Fibroblast of gingiva (primary cell): ENCODE measurements at places on chromosomes 11 and 22.
A peak's percentile ranks its signal among the peaks of the same experiment; 100 is the strongest.

DNA sequence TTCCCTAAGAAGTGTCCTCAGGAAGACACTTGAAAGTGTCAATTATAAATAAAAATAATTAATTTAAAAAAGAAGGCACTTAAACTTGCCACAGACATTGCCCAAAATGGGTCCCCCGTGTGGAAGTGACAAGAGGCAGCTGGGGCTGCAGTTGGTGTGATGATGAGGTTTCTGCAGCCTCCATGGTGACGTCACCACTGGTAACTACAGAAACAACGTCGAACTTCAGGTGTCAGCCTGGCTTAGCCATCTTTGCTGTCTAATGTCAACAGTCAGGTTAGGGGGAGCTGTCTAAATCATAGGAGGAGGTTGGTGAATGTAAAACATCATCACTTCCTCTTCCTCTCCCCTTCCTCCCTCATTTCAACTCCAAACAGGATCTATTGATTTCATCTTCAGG, 328.6 kb downstream of the MN1 start:
- DNase-seq, result no peak

- no peak for DNase-seq
These were observed 132.3 kb downstream of the CSNK2A3 start for GRCh38 chr11:11220786-11221185.

DNA sequence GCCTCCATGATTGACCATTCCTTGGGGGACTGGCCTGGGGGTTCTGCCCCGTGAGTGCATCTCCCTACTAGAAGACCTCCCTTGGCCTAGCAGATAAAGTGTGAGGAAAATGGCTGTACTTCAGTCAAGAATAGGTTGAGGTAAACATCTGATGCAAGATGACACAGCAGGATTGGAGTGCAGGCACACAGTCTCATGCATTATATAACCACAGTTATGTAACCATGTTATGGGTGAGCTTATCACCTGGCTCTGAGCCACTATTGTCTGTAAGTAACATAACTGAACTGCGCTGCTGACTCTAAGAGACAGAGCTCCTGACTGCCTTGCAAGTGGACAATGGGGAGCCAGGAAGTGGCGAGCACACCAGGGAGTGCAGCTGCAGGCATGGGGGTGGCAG, 378.7 kb upstream of the ANO5 start:
- DNase-seq, result no peak

DNA sequence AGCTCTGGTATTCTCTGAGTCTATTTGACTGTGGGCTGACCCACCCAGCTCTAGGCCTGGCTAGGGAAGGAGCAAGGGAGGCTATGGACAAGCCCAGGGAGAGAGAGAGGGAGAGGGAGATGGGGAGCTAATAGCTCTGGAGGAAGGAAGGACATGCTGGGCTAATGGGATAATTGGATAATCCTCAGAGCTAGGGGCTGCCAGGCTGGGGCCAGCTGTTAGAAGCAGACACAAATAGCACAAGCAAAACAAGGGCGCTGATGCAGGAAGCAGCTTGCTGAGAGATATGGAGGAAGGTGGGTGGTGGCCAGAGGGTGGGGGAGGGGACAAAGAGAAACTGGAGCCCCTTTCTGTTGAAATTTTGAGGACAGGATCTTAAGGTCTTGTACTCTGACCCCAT, 23.2 kb downstream of the ADORA2A start:
- DNase-seq, result no peak

- no peak for DNase-seq
These were observed 27.9 kb upstream of the FZD4 start for GRCh38 chr11:86983021-86983488.

GRCh38 chr22:50691521-50691920, 18.9 kb downstream of the SHANK3 start:
- DNase-seq, result peak; percentile 33

DNA sequence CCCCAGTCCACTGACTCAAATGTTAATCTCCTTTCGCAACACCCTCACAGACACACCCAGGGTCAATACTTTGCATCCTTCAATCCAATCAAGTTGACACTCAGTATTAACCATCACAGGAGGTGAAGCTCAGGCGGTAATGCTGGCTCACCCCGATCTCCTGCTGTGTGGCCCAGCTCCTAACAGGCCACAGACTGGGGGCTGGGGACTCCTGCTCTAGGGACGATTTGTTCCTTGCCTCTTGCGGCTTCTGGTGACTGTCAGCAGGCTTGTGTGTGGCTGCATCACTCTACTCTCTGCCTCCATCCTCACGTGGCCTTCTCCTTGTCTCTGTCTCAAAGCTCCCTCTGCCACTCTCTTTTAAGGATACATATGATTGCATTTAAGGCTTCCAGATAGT, 45.0 kb downstream of the SPON1 start:
- DNase-seq, result no peak

- DNase-seq, result no peak
These were observed 27.7 kb upstream of the OPCML start for GRCh38 chr11:133559833-133560471.

DNA sequence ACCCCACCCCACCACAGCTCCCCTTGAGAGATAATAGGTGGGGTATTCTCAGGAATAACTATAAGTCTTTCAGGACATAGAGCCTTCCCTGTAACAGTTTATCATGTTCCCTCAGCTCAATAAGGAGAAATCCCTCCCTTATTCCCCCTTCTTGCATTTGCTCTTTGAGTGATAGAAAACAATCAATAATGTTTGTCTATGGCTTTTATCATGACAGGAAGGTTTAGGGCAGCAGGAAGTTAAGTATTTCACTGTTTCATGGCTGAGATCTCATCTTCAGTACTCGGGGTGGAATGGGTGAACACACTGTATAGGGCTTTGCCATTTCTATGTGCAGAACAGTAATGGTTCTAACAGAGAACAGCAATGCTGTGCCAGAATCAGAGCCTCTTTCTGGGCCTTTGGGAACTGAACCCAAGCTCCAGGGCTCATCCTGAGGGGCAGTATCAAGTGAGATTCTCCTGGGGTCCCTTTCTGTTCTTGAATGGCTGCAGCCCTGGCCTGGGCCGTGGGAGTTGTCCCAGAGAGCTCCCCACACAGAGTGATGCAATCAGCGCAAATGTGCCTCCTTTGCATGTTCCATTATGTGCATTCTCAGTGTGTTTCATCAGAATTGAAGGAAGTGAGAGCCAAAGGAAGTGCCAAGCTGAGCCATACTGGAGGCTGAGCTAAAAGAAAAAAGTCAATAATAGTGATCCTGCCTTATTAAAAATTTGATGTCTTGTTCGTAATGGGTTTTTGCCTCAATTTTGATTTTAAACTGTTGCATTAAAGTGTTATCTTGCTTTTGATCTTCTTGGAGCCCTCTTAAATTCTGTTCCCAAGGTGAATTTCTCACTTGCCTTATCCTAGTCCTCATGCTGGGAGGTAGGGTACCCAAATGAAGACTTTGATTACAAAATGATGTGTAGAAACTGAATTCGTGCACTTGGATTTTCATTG, 2.9 kb upstream of the CYP2R1 start:
- DNase-seq, result peak; percentile 66

GRCh38 chr11:94882931-94883330, 90.4 kb downstream of the CWC15 start:
- DNase-seq, result no peak

DNA sequence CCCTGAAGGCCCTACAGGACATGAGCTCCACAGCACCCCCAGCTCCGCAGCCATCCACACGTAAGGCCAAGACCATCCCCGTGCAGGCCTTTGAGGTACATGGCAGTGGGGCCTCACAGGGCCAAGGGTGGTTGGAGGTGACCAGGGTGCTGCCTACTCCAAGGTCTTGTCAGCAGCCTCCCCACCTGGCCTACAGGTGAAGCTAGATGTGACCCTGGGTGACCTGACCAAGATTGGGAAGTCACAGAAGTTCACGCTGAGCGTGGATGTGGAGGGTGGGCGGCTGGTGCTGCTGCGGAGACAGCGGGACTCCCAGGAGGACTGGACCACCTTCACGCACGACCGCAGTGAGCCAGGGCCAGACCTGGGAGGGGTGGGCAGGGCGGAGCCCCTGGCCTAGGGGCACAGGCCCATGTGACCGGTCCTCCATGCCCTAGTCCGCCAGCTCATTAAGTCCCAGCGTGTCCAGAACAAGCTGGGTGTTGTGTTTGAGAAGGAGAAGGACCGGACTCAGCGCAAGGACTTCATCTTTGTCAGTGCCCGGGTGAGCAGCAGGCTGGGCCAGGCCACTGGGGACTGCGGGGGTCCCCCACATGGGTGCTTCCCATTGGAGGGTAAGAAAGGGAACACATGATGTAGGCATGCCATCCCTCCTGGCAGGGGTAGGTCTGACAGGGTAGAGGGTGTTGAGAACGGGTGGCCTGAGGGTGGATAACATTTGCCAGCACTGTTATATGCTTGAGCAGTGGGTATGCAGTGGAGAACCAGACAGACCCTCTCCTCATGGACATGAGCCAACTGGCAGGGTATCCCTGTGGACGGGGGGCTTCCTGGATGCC, 5.6 kb downstream of the INPPL1 start:
- DNase-seq, result no peak

- DNase-seq, result no peak
These were observed 76.0 kb downstream of the TRIM29 start for GRCh38 chr11:120061761-120062560.

- peak; percentile 25 for DNase-seq
These were observed 25.7 kb upstream of the OAF start for GRCh38 chr11:120184946-120185705.

GRCh38 chr11:8386134-8386864, 122.6 kb upstream of the LMO1 start:
- DNase-seq, result no peak

- DNase-seq, result no peak
These were observed at the start of gene PCF11 for GRCh38 chr11:83156996-83157593. TSS of gene PCF11 (plus strand) at chr11:83157131. CDS start at chr11:83157440, 309 bp downstream.

GRCh38 chr22:24161485-24161884, 19.8 kb upstream of the SUSD2 start:
- no peak for DNase-seq

DNA sequence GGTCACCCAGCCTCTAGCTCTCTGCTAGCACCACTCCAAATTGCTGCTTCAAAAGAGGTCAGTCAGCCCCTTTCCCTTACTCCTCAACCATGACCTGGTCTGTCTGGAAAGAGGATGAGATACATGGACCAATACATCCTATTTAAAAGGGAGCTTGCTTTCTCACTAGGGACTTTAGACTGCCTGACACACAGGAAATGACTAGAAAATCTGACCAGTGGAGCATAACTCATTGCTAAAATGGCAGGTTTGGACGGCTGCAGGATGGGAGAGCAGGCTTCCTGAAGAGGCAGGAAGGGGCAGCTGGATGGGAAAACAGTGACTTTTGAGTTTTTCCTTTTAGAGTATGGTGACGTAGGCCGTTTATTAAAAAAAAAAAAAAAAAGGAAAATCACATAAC, 25.3 kb downstream of the STIM1 start:
- no peak for DNase-seq

- DNase-seq, result peak; percentile 1
These were observed at the start of gene FAT3 for GRCh38 chr11:92224407-92225124. TSS of gene FAT3 (plus strand) at chr11:92224818. CDS start at chr11:92352113, 127,295 bp downstream.

- DNase-seq, result no peak
These were observed 22.3 kb downstream of the ARHGAP42 start for GRCh38 chr11:100709233-100709957.

GRCh38 chr11:12077535-12078280, 32.7 kb upstream of the MICAL2 start:
- DNase-seq, result no peak

DNA sequence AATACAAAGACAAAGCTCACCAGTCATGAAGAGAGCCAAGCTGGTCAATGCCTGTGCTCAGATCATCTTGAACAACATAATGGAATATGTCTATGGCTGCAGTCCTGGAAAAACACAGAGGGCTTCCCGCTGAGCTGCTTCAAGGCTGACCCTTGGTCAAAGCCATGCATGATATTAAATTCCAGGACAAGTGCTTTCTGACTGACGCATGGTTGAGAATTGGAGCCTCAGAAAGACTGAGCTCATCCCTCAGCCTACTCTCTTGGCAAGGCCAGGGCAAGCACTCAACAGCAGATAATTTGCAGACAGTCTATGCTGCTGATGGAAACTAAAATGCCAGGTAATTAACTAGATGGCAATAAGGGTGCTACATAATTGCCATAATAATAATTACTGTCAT, 89.2 kb downstream of the GALNT18 start:
- no peak for DNase-seq

- no peak for DNase-seq
These were observed 99.8 kb downstream of the CTTN start for GRCh38 chr11:70498171-70498571.

GRCh38 chr11:80009081-80009480, 568.3 kb upstream of the TENM4 start:
- DNase-seq, result no peak

GRCh38 chr11:84247926-84248325, 961.8 kb upstream of the CCDC90B start:
- no peak for DNase-seq
